Adipocyte (in vitro differentiated cells): ENCODE measurements at places on chromosomes 1 and 21.

- DNase-seq, result peak; percentile 96
Observed at GRCh38 chr1:203556047-203556851, 62.3 kb downstream of the OPTC start.

- peak; percentile 88 for DNase-seq
Observed at GRCh38 chr1:32350785-32351398, 11.4 kb downstream of the FAM229A start.

- DNase-seq, result no peak
Observed at GRCh38 chr1:215215846-215216245, 133.3 kb downstream of the KCNK2 start.

DNA sequence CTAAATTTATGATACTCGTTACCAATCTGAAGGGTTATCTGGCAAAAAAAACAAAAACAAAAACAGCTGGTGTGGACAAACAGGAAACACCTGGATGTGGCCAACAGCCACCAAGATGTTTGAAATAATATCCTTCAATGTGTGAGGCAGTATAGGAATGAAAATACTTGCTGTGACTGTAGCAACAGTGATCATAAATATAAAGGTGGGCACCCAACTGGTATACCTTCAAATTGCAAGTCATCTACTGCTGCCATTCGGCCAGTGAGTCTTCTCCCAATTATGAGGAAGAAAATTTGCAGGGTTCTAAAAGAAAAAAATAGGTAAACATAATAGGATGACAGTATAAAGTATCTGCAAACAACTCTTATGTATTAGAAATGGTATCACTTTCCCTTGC is 916 bp downstream of the YIPF1 start:
- no peak for DNase-seq

DNA sequence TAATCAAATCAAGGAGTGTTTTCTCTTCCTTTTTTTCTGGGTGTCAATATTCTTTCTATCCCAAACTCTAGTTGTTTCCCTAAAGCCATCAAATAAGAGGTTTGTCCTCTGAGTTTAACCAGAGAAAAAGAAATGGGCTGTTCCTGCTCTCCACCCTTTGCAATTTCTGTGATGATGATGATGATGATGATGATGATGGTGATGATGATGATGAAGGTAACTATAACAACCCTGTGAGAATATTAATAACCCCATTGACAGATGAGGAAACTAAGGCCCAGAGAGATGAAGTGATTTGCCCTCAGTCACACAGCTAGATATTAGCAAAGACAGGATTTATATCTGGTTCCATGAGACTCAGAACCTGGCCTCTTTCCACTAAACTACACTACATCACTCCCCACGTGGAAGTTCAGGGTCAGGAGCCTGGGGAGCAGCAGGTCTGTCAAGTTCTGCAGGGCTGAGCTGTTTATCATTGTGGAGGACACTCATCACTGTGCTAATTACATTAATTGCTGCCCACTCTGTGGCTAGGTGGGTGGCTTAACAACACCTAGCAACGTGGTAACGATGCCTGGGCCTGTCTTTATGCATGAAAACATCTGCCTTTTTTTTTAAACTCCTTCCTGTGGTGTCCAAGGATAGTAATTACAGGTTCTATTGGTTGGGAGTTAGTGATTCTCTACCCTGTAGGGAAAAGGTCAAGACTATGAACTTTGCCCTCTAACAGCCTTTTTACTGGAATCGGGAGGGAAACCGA is 19.0 kb upstream of the JUN start:
- no peak for DNase-seq
